ENCODE measurements at places on chromosomes 12 and 14.

GRCh38 chr12:105418229-105418628, 87.7 kb downstream of the C12orf75 start:
- DNase-seq: no peak

- DNase-seq: no peak
These were observed 118.8 kb downstream of the DPF3 start for GRCh38 chr14:72774894-72775620.

DNA sequence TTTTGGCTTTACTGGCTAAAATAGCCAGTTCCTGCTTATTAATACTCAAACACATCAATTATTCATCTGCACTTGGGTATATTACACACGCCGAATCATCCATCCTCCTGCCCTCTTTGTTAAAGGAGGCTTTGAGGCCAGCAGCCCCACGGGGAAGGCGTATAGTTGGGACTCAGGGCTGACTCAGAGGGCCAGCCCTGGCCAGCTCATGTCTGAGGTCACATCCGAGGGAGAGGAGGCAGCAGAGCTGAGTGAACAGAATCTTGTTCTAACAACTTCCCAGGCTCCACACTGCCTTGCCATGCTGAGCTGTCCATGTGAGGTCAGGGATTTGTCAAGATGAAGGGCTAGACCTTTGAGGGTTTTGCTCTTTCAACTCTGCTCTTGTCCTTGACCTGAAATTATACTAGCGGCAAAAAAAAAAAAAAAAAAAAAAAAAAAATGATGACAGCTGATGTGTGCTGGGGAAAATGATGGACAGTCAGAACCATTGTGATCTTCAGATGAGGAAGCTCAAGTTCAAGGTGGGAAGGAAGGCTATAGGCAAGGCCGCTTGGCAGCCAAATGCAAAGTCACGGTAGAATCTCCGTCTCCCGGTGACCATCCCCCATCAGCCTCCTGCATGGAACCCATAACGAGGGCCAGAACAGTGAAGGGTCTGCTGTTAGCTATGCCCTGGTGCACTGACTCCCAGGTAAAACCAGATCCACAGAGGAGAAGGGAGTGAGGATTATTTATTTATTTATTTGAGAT, 12.5 kb upstream of the MARK3 start:
- no peak for DNase-seq

DNA sequence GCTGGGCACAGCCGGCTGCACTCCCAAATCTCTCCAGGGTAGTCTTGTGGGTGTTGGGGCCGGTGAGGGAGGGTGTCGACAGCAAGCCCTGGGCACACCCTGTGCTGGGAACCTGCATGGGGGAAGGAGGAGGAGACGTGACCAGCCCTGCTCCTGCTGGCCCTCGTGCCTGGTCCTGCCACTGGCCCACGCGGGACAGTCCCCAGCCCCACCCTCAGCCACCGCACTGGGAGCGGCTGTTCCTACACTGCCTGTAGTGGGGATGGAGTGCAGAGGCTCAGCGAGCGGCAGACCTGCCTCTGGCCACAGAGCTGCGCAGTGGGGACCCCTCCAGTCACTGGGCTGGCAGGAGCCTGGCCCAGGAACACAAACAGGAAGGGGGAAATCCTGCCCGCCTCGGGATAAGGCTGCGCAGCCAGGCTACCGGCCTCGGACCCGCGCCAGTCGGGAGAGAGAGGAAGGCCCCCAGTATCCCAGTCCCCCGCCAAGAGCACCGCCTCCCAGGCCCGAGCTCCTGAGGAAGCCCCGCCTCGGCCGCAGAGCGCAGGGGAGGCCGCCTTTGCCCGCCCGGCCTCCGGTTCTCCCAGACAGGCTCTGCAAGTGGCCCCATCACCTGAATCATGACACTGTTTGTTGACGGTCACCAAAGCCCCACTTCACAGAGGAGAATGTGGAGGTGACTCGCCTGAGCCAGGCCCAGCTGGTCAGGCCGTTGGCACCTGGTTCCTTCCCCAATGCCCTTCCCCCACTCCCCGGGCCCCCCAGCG, 10.6 kb downstream of the AHNAK2 start:
- DNase-seq: no peak

- DNase-seq: no peak
These were observed 366.0 kb downstream of the ZFP36L1 start for GRCh38 chr14:68426661-68427549.

DNA sequence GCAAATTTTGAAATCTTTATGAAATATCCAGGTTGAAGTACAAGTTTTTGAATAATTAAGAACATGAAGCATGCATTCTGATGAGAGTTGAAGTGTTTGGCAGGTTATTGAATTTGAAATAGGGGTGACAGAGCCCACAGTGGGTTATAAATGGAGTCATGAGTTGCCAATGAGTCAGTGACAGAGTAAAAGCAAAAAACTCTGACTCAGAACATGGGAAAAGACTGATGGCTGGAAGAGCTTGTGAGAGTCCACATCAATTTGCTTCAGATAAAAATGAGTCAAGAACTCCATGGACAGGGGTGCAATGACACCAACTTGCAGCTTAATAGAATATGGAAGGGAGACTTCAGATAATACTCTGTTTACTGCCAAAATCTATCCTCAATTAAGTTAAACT, 105.3 kb downstream of the SLC6A15 start:
- DNase-seq: no peak

GRCh38 chr12:108689314-108690190, 41.8 kb downstream of the CORO1C start:
- DNase-seq: peak; percentile 51

DNA sequence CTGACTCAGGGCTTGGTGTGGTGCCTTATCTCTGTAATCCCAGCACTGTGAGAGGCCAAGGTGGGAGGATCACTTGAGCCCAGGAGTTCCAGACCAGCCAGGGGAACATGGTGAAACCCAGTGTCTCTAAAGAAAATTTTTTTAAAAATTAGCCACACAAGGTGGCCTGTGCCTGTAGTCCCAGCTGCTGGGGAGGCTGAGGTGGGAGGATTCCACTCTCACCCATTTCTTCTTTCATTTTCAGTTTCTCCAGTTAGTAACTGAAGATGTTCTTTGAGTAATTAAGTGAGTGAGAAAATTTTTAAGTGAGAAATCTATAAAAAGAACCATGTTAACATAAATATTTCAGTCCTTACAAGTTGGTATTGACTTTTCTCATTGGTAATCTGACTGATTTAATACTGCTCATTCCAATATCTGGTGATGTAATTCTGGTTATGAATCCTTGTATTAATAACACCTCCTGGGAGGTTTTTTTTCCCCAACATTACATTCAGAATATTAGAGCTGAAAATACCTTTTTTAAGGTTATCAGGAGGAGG, 6.1 kb downstream of the METTL3 start:
- DNase-seq: no peak

GRCh38 chr12:126915309-126915708, 1351.7 kb upstream of the TMEM132C start:
- no peak for DNase-seq

- no peak for DNase-seq
These were observed 1112.7 kb downstream of the LRFN5 start for GRCh38 chr14:42719391-42719790.

DNA sequence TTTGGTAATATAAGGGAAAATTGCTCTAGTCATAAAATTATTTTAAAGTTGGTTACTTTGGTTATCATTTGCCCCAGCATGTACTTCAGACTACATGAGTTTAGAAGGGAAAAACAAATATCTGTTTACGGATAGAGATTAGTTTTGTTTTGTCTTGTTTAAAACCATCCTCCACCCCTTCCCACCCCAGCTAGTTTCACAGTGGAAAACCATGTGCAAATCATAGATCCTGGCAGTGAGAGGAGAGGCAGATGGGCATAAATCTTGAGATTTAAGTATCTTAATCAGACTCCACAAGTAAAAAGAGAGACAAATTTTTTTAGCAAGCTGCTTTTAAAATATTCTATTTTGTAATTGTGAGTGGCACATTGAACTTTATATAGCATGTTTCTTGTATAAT, 424.7 kb downstream of the TMEM117 start:
- DNase-seq: no peak

DNA sequence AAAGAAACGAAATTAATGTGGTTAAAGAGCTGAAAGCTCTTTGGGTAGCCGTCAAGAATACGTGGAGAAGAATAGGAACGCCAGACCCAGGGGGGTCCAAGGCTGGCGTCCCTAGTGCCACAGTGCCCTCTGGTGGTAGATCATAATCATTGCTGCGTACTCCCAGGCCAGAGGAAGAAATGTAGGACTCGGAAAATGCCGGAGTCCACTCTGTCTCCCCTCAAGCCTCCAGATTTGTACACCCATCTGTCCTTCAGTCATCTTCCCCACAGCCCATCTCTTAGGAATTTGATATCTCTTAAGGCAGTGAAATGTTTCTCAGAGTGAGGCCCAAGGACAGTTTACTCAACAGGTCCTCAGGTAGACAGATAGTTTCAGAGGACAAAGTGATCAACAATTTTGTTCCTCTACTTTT, 25.4 kb upstream of the PLEKHG6 start:
- DNase-seq: peak; percentile 24

- peak; percentile 28 for DNase-seq
These were observed 17.4 kb downstream of the TMPO start for GRCh38 chr12:98532687-98533304.

DNA sequence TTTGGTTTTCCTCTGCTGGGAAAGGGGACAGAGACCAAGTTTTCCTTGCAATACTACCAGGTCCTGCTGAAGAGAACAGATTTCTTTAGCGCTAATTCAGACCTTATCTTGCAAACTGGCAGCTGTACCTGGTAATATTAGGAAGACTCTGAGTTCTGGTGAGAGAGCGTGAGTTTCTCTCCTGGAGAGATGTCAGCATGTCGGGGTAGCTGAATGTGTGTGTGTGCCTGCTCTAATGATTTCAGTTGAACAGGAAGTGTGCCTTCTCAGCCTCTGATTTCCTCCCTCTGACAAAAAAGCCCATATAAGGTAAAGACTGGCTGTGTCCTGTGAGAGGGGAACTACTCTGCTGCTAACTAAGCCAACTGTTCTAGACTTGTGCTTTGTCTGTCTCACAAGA, 10.3 kb upstream of the ERP27 start:
- DNase-seq: peak; percentile 42

- DNase-seq: no peak
These were observed 89.3 kb upstream of the NAP1L1 start for GRCh38 chr12:76173756-76174155.

GRCh38 chr12:69765515-69765914, 26.9 kb downstream of the RAB3IP start:
- no peak for DNase-seq

- no peak for DNase-seq
These were observed at the start of gene PTMS for GRCh38 chr12:6765634-6766581. PTMS (plus strand) TSS chr12:6766363; CDS start chr12:6766706, 343 bp downstream.

DNA sequence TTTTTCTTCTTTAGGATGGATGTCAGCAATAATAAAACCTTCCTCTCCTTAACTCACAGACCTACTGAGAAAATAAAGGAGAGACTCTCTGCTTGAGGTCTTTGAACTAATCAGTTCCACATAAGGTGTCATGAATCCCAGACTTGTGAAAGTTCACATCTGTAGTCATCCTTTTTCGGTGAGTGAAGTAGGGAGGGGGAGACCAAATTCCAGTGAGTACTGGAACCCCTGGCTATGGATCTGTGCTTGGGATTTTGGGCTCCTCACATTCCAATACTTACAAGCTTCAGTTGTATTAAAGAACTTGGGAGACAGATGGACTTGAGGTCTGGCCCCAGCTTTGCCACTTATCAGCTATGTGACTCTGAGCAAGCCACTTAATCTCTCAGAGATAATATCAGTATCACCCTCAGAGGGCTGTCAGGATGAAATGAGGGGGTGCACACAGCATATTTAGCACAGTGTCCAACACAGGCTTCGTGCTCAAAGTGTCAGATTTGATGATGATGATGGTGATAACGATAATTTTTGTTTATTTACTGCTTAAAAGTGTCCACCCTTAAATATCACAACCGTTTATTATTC, 34.8 kb upstream of the APPL2 start:
- no peak for DNase-seq

DNA sequence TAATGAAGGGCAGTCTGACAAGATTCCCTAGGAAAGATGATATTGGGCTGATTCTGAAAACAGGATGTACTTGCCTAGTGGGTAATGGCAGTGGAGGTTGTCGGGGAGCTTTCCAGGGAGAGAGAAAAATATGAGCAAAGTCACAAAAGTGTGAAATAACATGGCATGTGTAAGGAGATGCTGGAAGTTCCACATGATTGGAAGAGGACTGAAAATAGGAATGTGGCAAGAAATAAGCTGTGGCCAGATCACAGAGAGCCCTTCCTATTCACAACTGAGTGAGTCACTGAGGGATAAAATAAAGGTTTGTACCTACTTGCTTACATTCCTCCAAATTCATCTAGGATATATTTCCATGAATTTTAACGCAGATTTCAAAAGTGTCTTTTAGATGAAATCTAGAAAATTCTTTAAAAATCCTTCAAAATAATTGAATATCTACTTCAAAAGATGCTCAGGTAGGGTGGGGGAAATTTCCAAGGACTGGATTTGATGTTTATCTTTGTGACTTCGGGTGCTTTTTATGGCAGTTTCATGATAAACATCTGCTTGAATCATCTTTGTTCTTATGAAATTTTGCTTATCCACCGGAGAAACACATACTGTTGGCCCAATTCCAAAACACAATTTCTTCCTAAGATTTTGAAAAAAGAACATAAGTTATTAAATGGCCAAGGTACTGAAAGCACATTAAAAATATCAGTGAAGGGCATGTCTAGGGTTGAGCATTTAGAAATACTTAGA, 36.3 kb upstream of the SLC2A13 start:
- DNase-seq: no peak

DNA sequence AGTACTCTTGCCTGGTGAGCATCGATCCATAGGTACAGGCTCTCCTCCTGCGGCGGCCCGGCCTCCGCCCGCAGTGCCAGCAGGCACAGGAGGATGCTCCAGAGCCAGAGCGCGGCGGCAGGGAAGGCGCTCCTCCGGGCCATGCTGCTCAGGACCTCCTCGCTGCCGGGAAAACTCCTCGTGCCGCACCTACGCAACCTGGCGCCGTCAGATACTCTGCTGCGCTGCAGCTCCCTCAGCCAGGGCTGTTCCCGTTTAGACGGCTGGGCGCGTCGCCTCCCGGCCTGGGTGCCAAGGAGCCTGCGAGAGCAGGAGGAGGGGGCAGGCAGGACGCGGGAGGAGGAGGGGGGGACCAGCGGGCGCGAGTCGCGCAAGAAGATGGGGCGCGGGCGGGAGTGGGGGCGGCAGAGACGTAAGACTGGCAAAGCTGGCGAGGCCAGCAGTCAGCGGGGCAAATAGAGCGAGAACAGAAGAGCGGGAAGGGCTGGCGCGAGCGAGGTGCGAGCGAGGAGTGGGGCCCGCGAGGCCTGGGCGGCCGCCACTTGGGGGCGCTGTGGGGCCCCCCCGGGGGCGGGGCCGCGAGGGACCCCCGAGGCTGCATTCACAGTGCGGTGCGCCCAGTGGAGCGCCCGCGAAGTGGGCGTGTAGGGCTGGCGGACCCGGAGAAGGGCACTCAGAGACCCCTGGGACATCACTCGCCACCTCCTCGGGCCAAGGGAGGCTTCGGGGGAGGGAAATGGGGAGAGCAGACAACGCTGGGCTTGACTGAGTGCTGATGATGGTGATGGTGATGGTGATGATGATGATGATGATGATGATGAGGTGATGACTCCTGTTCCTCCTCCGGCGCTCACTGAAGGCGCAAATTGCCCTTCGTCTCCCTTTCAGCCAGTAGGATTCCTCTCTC, at the start of gene WIF1:
TSS of gene WIF1 (minus strand) at position 257 of the 907 bp plus-strand sequence. CDS start at position 143, 114 bp downstream.
- no peak for DNase-seq

GRCh38 chr12:74468401-74468800, 69.2 kb upstream of the ATXN7L3B start:
- DNase-seq: no peak
